Stimulated activated CD4-positive, alpha-beta T cell treated with anti-CD3 and anti-CD28 coated beads, Interleukin-1b, Interleukin-23, amount 100 ng/mL, for 1 hour (primary cell): ENCODE measurements at places on chromosomes 4 and X.

- no peak for DNase-seq
These were observed 17.0 kb upstream of the PAPSS1 start for GRCh38 chr4:107736924-107737448.

- no peak for DNase-seq
These were observed 115.1 kb downstream of the STK32B start for GRCh38 chr4:5166377-5166776.

- DNase-seq: no peak
These were observed 147.3 kb downstream of the PCDH7 start for GRCh38 chr4:30867427-30867826.

- DNase-seq: no peak
These were observed 3.4 kb upstream of the ATXN3L start for GRCh38 chrX:13323241-13323640.

DNA sequence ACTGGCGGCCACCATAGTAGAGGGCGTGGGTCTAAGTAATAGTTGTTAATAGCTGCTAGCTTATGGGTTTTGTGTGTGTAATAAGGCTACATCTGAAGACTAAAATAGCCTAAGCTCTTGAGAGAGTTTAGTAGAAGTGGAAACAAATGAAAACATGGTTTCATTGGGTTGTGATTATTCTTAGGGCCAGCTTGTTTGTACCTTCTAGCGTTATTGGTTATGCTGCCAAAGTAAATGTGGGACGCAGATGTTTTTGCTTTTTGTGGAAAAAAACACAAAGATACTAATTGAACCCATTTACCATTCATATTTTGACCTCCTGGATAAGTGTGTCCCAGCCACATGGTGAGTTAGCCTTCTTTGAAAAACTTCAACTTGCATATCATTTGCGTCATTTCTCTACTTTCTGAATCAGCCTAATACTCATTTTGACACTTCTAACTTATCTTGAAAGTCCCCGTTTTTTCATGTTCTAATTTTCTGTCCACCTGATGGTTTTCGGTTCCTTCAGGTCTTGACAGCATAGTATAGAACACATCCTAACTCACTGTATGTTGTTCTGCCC lies 305.3 kb downstream of the FRMPD4 start:
- DNase-seq: no peak

DNA sequence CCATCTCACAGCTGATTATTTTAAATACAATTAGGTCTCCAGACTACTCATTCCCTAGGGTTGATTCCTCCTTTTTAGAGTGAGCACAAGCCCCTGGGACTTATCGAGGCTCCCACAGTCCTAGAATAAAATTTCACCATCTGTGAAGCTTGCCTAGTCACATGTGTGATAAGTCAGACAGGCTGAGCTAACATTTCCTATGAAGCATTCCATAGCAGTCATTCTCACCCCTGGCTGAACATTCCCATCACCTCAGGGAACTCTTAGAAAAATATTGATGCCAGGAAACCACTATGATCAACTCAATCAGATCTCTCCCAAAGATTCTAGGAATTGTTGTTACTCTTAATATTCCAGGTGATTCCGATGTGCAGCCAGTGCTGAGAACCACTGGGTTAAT lies 37.7 kb downstream of the ARHGEF9 start:
- no peak for DNase-seq

GRCh38 chrX:26649534-26649933 lies 433.6 kb downstream of the MAGEB5 start:
- DNase-seq: no peak

DNA sequence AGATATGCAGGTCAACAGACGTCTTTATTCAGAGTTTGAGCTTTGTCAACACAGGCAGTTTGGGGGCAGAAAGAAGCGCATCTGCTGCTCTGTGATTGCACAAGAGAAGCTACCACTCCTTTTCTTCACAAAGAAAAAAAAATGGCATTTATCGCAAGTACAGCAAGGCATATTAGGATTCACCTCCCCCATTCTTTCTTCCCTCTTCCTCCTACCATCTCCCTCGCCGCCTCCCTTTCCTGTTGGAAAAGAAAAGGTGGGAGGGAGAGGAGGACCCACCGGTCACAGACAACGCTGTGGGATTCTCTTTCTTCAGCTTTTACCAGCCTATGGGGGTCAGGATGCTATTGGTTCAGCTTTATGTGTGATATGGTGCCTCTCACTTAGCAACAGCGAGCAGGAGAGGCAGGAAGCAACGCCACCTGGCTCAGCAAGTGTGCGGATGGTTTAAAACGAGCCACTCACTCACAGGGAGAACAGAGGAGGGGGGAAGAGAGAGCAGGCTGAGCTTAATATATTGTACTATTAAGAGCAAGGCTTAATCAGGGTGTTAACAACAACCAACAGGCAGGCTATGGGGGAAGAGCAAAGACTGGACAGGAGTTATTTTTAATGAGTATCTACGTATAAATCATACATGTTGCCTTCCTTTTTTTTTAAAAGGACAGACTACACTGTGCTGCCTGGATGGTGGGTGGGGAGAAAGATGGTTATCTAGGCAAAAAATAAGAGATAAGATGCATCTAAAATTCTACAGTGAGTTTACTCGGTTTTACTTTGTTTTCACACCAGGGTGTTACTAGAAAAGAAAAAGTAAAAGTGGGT lies 104.7 kb downstream of the MAML3 start:
- DNase-seq: no peak

DNA sequence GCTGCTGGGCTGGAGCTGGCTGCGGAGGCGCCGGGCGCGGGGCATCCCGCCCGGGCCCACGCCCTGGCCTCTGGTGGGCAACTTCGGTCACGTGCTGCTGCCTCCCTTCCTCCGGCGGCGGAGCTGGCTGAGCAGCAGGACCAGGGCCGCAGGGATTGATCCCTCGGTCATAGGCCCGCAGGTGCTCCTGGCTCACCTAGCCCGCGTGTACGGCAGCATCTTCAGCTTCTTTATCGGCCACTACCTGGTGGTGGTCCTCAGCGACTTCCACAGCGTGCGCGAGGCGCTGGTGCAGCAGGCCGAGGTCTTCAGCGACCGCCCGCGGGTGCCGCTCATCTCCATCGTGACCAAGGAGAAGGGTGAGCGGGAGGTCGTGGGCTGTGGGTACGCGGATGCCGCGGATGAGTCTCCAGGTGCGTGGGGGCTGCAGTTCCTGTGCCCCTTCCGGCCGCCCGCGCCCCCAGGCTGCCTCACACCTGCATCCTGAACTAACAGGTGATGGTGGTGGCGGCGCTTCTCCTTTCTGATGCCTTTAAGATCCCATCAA lies 499 bp downstream of the CYP2U1 start:
- no peak for DNase-seq

GRCh38 chr4:162408309-162408708 lies 244.5 kb upstream of the FSTL5 start:
- no peak for DNase-seq

GRCh38 chr4:172957216-172957615 lies 211.4 kb upstream of the GALNT7 start:
- DNase-seq: no peak

GRCh38 chr4:57544811-57545654 lies 434.8 kb upstream of the IGFBP7 start:
- DNase-seq: no peak

DNA sequence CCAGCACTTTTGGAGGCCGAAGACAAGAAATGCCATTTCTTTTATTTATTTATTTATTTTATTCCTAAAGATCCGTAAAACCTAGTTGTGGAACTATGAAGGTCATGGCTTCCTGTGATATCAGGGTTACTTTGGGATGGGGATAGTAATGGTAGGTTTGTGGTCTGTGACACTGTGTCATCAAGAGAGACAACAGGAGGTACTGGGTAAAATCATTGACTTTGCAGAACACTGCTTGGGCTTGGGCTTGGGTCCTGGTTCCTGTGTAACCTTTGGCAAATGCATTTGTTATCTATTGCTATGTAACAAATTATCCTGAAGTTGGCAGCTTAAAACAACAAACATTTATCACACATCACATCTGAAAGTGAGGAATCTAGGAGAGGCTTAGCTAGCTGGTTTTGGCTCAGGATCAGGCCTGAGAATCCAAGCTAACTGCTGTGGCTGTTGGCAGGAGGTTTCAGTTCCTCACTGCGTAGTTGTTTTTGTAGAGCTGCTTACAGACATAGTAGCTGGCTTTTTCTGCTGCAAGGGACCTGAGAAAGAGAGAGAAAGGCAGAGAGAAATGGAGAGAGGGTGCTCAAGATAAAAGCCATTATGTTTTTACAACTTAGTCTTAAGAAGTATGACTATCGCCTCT lies 576.4 kb upstream of the SLIT2 start:
- no peak for DNase-seq

GRCh38 chr4:140012688-140013486 lies 141.1 kb downstream of the MAML3 start:
- DNase-seq: peak; percentile 28

DNA sequence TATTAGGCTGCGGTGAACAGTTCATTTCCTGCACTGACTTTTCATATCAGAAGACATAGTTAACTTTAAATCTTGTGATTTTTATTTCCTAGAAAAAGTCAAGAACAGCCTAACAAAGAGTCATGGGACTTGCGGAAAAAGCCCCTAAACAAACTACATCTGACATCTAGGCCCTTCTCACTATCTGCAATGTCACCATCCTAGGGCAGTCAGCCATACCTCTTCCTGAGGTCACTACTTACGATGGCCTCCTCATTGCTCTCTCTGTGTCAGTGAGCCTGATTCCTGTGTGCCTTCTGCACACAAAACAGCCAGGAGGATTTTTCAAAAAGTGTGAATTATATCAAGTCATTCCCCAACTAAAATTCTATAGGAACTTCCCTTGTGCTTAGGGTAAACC lies 22.4 kb upstream of the KIT start:
- DNase-seq: no peak

DNA sequence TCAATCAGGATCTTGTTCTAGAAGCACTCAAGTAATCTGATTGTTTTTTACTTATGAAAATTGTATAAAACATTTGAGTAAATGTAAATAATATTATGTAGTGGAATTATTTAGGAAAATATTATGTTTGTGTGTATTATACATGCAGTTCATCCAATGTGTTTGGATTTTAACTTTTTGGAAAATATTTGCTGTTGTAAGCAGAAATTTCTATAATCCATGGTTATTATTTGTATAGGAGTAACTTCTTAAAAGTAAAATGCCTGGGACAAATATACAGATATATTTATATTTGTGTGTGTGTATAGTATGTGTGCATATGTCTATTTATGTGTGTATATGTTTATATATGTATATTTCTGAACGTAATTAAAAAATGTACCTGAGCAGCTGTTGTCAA lies 1394.6 kb upstream of the AGA start:
- DNase-seq: no peak

DNA sequence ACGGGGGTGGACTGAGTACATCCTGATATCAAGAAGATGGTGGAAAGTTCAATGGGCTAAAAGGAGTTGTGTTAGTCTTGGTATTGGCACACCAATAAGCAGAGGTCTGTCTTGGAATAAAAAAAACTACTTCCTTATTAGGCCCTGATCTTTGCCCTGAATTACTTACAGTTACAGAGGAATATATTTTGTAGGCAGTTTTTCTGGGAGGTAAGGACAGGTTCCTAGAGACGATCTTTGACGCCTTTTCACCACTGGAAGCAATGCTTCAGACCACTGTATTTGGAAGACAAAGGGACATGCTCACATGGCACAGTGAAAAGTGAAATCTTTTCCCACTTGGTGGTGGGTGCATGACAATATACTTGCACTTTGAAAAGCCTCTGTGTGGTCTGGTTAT lies 618 bp upstream of the XK start:
- DNase-seq: no peak

DNA sequence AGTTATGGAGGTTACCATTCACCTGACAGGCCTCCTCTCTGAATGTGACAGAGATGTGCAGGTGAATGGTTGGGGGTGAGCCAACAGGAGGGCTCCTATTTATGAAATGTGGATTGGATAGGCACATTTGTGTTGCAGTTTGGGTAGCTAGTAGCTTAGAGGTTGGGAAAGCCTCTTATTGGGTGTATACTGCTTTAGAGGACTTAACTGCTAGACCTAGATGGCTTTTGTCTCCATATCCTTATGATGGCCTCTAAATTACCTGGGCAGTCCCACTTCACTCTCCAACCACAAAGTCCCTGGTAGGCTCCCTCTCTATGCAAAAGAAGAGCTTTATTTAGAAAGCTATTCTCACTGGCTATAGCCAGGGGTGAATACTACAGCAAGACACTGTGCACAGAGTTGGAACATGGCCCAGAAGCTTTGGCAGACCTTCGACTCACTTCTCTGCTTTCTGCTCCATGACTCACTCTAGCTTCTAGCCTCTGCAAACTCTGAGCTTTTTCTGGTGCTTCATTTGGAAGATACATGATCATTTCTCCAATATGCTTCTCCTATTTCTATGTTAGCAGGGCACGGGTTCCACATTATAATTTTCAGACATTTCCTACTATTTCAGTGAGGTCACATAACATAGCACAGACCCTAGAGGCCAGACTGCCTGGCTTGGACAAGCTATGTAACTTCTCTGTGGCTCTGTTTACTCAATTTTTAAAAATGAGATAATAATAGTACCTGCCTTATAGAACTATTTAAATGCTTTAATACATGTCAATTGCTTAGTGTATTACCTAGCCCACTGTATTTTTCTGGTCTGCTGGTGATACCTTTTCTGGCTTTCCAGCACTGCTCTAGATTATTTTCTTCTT lies 6.0 kb upstream of the VGLL1 start:
- no peak for DNase-seq

DNA sequence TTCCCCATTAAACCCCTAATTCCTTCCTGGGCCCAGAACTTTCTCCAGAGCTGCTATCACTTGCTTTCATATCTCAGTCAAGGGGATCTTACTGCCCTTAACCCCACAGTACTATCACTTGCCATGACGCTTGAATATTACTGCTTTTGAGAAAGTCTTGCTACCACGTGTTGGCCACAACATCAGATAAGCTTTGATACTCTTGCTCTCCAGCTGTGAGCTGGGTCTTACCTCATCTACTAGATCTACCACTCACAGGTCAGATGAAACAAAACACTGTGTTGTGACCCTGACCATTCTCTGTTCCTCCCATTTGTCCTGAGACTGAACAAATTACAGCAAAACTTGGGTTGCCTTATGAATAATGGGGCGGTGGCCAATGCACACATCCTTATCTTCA lies 12.1 kb upstream of the TAPT1 start:
- DNase-seq: no peak

GRCh38 chr4:189124149-189124758 lies 816.4 kb upstream of the FRG1 start:
- DNase-seq: no peak

DNA sequence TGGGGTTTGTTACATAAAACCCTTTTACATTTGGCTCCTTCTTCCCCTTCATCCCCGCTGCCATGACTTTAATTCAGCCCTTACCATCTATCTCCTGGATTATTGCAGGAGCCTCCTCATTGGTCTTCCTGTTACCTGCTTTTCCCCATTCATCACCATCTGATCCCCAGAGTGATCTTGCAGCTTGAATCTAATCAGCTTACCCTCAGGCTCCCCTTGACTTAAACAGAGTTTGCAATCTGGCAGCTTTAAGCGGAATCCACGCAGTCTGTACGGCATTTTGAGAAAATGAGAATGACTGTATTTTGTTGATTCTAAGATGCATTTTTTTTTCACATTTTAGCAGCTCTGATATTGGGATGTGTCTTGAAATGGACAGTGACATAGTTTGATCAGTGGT lies 14.9 kb upstream of the PPEF1 start:
- DNase-seq: no peak

GRCh38 chr4:76748649-76749048 lies 149.3 kb downstream of the SOWAHB start:
- DNase-seq: no peak

GRCh38 chr4:8920289-8920965 lies 48.8 kb upstream of the HMX1 start:
- DNase-seq: no peak
